NCI-H526 (cell line): ENCODE measurements at places on chromosomes 5 and 9.
A peak's percentile ranks its signal among the peaks of the same experiment; 100 is the strongest.

GRCh38 chr9:34493972-34494535 is 28.7 kb downstream of the ENHO start:
- no peak for DNase-seq

DNA sequence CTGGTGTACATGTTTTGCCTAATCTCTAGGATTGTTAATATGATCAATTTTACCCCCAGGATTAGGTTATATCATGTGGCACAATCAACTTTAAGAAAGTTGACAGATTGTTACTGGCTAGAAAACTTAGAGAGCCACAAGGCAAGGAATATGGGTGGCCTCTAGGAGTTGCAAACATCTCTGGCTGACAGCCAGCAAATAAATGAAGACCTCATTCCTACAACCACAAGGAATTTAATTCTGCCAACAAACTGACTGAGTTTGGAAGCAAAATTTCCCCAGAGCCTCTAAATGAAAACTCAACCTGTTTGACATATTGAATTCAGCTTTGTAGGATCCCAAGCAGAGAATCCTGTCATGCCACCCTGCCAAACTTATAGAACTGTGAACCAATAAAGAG is 196.4 kb upstream of the PTGER4 start:
- DNase-seq: no peak

DNA sequence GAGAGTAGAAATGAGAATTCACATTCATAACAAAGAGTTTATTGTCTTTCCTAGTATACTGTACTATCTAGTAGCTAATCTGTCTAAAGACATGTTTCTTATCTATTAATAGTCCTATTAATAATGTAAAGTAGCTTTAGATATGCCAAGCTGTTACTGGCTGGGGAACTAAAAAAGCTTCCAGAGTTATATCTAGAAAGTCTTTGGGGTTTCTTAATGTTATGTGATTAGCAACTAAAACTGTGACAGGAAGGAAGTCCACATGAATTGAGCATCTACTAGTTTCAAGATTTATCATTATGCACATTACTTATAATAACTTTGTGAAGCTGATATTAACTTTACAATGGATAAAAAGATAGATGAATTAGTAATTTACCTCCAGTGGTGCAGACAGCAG is 122.7 kb upstream of the CDKN2B start:
- DNase-seq: no peak

DNA sequence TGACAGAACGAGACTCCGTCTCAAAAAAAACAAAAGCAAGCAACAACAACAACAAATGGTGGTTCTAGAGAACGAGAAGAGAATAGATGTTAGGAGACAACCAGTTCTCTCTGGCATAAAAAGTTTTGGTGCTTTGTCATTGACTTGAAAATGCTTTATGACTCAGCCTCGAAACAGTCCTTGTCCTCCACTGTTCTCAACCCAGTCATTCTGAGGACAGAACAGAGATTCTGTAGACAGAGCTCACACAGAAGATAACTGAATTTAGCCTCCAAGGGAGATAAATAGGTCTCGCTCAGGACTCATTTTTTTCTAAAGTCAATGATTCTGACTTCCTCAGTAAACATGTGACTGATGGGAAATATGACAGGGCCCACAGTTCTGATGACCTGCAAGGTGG is 76.0 kb upstream of the FSTL4 start:
- DNase-seq: no peak

DNA sequence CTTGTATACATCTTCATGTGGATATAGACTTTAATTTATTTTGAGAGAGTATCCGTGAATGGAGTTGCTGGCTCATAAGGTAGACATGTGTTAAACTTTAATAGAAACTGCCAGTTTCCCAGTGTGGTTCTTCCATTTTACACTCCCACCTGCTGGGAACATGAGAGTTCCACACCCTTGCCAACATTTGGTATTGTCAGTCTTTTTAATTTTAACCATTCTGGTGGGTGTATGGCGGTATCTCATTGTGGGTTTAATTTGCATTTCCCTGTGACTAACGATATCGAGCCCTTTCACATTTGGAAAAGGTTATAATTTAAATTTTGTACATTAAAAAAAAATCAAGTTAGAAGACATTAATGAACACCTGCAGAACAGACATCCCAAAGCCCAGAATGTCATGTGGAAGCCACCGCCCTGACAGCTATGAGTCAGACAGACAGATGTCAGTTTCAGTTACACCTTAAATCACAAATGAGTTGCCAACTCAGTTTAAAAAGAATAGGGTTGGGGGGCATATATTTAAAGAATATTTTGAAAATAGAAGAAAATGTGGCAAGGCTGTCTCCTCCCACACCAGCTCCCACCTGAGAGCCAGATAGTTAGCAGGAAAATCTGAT is 36.9 kb downstream of the ANKRD33B start:
- DNase-seq: no peak

DNA sequence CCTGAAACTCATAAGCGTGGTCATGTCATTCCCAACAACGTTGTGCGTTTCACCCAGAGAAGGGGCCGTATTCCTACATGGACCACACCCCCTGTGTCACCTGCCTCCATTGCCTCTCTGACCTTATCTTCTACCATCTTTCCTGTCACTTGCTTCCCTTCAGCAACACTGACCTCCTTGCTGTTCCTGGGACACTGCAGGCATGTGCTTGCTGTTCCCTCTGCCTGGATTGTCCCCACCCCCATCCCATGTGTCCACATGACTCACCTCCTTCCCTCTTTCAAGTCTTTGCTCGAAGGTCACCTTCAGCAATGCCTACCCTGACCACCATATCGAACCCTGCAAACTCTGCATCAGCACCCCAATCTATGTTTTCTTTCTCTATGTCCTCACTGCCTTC is 133.2 kb upstream of the ZNF618 start:
- DNase-seq: no peak

DNA sequence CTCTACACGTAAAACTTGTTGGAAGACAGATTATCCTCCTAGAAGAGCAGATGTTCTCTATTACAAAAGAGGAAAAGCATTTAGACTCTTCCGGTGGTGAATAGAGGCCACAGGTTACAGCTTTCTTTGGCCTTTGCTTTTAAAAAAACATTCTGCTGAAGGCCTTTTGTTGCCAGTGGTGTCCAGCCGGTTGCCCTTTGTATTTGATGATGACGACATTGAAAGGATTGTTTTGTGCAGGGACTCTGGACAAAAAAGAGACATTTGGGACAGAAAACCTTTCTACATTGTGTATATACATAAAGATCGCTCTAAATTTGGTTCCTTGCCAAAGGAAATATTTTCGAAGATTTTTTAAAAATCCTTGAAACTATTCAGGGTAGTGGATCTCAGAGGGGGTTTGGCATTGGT is 180.3 kb downstream of the C9orf152 start:
- DNase-seq: no peak

GRCh38 chr5:154278186-154278585 is 87.7 kb downstream of the GALNT10 start:
- DNase-seq: no peak

DNA sequence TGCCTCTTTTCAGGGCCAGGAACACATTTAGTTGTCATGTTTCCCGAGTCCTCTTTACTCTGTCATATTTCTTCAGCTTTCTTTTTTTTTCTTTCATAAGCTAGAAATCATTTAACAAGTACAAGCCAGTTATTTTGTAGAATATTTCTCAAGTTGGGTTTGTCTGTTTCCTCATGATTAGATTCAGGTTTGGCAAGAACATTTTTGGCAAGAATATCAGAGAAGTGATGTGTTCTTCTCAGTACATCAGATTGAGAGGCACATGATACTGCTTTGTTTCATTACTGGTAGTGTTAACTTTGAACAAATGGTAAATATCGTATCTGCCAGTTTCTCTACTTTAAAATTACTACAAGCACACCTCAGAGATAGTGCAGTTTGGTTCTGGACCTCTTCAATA is 45.1 kb downstream of the PCSK5 start:
- no peak for DNase-seq

- DNase-seq: peak; percentile 77
Observed at GRCh38 chr9:70883963-70884793, 237.2 kb downstream of the TRPM3 start.

- DNase-seq: no peak
Observed at GRCh38 chr9:74147906-74148305, 349.2 kb upstream of the RORB start.

GRCh38 chr5:157370967-157371366 is 89.0 kb upstream of the NIPAL4 start:
- no peak for DNase-seq

DNA sequence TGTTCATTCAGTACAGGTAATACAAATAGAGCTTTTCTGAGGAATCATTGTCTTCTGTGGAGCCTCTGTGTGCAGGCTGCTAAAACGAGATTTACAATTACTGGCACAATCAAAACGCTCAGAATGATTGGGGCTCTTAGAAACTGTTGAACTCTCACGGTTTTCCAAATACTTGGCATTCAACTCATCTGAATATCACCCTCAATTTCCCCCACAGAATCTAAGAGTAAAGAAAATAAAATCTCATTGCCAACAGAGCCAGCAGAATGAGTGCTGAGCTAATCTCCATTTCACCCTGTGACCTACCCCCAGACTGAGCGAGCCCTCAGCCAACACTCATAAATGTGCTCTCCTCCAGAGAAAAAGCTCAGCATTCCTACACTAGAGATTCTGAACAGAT is 35.3 kb upstream of the TMED7 start:
- no peak for DNase-seq

DNA sequence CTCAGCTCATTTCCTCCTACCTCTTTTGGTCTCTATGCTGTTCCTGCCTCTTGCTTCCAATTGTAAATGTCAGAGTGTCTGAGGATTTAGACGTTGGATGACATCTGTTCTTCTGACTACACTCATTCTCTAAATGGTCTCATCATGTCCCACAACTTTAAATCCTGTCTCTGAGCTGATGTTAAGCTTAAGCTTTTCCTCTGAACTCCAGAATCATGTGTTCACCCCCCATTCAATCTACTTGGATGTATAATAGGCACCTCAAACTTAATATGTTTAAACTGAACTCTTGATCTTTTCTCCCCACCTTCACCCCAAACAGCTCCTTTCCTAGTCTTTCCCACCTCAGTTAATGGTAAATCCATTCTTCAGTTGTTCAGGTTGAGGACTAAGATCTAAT is 433.6 kb downstream of the CSNK1G3 start:
- no peak for DNase-seq
